ENCODE measurements at places on chromosomes 7 and 10.

- DNase-seq: peak; percentile 52
Observed at GRCh38 chr10:58326967-58327381, 7.8 kb upstream of the UBE2D1 start.

DNA sequence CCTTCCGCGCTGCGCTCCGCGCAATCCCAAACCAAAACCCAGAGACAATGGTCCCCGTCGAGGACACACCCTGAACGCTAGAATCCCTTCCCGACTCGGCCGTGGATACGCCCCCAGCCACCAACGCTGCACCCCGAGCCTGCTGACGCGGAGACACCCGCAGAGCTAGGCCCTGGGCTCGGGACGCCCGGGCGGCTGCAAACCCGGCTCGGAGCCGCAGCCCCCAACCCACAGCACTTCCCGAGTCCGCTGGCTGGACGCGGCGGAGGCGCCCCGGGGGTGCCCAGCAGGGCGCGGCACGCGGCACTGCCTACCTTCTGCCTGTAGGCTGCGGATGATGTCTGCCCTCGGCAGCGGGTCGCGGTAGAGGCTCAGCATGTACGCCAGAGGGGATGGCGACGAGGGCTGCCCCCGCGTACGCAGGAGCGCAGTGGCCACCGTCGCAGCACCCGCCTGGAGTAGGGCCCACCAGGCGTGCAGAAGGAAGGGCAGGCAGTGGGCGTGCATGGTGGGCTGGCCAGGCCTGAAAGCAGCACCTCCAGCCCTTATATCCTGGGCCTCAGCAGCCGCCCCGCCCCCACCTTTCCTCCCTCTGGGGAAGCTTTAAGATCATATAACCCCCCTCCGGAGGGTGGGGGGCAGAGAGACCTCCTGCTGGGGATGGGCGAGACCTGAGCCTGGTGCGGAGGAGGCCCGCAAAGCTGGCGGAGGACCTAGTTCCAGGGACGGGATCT lies at the start of gene NODAL:
TSS of gene NODAL (minus strand) at position 521 of the 734 bp plus-strand sequence. CDS start at position 507, 14 bp downstream.
- DNase-seq: no peak

GRCh38 chr7:3918576-3918975 lies 617.5 kb downstream of the SDK1 start:
- DNase-seq: no peak

DNA sequence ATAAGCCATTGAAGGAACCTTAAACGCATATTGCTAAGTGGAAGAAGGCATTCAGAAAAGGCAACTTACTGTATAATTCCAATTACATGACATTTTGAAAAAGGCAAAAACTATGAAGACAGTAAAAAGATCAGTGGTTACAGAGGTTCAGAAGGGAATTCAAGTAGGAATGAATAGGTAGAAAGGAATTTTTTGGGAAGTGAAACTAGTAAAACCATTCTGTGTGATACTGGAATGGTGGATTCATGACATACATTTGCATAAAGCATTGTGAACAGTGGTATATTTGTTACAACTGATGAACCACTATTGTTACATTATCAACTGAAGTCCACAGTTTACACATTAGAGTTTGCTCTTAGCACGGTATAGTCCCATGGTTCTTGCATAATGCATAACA lies 114.2 kb upstream of the GPR22 start:
- DNase-seq: no peak

GRCh38 chr10:61211468-61211867 lies 241.7 kb downstream of the TMEM26 start:
- no peak for DNase-seq

GRCh38 chr10:47033081-47033480 lies 121.9 kb downstream of the PTPN20 start:
- no peak for DNase-seq

- no peak for DNase-seq
Observed at GRCh38 chr7:151447901-151448260, 7.9 kb upstream of the CRYGN start.

- DNase-seq: no peak
Observed at GRCh38 chr7:3194501-3195141, 106.4 kb upstream of the SDK1 start.

GRCh38 chr10:68666280-68666760 lies 54.7 kb upstream of the CCAR1 start:
- no peak for DNase-seq

DNA sequence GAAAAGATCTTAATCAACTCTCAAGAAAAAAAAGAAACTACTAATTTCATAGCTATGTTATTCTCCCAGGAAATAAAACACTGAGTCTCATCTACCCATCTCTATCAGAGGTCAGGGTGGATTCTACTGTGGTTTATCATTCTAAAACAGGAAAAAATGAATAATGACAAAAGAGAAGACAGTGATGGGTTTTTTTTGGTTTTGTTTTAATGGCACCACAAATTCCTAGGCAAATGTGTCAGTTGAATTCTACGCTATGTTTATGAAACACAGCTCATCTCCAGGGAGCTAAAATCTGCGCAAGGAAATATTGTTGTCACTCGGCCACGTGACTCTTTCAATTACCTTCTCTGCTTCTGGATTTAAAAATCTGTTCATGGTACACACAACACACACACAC lies 393.4 kb upstream of the SORCS1 start:
- no peak for DNase-seq

DNA sequence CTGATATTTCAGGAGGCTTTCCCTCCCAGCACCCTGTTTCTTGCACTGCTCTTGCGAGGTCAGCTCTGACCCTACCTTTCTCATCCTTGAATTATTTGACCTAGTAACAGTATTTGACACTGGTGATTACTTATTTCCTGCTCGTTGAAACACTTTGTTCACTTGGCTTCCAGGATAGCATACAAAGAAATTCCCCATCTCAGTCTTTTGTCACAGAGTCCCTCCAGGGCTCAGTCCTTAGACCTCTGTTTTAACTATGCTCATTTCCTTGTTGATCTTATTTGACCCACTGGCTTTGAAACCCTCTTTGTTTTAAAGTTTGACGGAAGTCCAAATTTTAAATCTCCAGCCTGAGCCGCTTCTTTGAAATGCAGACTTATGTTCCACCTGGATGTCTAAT lies 29.9 kb downstream of the BMPR1A start:
- DNase-seq: no peak

DNA sequence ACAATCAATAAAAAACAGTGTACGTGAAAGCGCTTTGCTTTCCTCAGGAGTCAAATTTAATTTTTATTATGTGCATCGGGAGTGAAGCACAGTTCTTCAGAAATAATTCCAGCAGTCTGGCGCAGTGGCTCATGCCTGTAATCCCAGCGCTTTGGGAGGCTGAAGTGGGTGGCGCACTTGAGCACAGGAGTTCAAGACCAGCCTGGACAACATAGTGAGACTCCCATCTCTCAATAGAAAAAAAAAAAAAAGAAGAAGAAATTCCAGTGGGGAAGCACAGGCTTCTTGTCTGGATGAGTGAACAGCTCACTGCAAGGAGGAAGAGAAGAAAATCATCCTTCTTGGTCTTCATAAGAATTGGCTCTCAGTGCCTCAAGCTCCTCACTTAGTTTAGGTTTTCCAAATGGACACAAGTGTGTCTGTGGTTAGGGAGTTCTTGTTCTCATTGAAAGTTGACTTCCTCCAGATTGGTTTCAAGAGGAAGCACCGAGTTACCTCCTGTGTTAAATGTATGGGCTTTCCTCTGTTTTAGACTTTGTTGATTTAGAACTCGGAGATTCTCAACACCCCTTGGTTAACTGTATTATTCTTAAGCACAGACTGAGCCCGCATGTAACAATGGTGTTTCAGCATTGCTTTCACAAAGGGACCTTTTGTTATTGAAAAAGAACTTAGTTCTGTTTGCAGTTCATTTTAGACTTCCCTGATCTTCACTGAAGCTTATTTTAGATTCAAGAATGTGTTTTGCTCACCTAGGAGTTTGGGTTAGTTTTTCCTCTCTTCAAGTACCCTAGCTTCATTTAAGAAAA lies 28.0 kb downstream of the LMTK2 start:
- no peak for DNase-seq

DNA sequence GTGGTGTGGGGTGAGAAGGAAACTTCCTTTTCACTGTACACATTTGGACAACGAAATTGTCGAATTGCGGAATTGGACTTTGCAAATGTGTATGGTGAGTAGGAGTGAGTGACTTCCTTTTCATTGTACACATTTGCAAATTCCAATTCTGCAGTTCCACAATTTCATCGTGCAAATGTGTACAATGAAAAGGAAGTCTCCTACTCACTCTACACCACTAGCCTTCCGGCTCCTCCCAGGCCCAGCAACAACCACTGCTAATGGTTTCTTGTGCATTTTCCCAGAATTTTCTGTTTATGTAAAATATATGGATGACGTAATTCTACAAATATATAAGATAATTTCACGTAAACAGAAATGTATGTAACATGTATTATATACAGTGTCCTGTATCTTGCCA lies 118.5 kb downstream of the ARL4A start:
- DNase-seq: no peak

DNA sequence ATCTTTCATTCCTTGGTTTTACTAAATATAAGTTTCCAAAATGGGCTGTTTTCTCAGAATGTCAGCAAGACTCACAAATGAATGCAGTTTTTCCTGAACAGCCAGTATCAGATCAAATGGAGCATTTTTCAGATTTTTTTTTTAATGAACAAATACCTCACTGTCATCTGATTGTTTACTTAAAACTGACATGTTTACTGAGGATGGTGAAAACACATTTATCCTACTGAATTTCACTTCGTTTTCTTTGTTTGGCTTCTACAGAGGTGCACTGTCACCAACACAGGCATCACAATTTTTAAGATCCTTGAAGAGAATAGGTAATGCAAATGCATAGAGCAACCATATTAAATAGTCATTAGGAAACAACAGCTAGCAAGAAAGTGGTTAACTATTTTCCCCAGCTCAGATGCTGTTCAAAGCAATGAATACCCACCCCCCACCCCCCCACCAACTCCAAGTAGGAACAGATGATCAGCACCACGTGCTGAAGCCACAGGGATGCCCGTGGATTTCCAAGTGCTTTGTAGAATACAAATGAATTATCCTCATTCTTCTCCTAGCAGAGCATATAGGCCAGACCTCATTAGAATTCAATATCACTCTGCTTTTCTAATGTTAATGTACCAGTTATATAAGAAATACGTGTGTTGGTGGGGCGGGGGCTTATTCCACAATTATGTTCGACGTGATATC lies 205.9 kb downstream of the SKAP2 start:
- no peak for DNase-seq

All from hindlimb muscle (tissue), 1 donor.